Activated CD8-positive, alpha-beta T cell treated with anti-CD3 and anti-CD28 coated beads for 36 hours (primary cell): ENCODE measurements at places on chromosomes 5 and 9. TPM values are rescaled to one million over a fixed set of nuclear protein-coding genes. Genes with fewer than 3 reads are reported as not detected.

DNA sequence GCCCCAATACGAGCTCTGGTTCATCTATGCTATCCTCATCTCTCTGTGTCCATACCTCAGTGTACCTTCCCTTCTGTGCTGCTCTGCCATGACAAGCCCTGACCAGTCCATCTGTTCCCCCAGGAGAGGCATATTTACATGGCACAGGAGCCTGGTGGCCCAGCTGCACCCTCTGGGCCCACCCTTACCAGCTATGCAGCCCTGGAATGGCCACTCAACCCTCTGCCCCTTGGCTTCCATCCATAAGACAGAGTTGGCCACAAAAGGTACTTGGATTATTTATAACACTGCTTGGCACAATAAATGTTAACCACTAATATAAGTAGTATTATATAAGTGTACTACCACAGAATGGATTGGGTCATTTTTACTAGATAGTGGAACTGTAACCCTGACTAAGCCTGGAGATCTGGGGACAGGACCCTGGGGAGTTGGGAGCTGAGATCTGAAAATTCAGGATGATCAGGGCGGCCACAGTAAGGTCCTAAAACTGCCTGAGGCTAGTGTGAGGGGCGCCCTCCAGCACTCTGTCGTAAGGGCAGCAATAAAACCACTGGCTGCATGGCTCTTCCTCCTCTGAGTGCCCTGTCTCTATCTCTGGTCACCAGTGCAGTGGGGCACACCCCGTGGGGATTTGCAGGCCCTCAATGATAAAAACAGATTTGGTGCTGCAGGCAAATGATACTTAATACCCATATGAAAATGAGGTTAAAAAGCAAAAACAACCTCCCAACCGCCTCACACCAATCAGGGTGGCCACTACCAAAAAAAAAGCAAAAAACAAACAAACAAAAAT lies 65.8 kb downstream of the SEMA4D start:
- H3K4me1 ChIP-seq, result peaks cover 91% of the 10 kb centered on the region
- no peak for DNase-seq
- H3K27ac ChIP-seq, result peak overlapping the region; percentile 98
- no peak overlapping the region for H3K4me3 ChIP-seq

GRCh38 chr9:69577123-69577522 lies 95.0 kb downstream of the APBA1 start:
- H3K27ac ChIP-seq, result no peak overlapping the region
- H3K4me3 ChIP-seq, result no peak overlapping the region
- DNase-seq, result no peak

DNA sequence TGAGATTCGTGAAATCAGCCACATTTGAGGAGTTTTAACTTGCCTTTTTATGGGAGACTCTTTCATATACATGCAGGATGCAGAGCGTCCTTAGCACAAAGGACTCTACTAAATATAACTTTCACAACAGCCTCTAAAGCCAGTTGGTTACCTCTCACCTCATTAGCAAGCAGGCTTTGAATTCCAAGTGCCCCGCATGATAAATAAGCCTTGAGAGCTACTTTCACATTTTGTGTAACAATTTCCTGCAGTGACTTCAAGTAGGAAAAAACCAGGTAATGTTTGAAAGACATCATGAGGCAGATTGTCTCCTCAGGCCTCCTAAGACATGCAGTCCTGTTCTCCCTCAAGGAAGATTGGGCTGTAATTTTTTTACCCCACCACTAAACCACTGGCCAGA lies 50.5 kb downstream of the RALGPS1 start:
- no peak for DNase-seq
- H3K4me1 ChIP-seq, result peaks cover 2% of the 10 kb centered on the region
- H3K27me3 ChIP-seq, result peaks cover 7% of the 10 kb centered on the region
- H3K4me3 ChIP-seq, result no peak overlapping the region
- H3K36me3 ChIP-seq, result no peaks in the 10 kb centered on the region

DNA sequence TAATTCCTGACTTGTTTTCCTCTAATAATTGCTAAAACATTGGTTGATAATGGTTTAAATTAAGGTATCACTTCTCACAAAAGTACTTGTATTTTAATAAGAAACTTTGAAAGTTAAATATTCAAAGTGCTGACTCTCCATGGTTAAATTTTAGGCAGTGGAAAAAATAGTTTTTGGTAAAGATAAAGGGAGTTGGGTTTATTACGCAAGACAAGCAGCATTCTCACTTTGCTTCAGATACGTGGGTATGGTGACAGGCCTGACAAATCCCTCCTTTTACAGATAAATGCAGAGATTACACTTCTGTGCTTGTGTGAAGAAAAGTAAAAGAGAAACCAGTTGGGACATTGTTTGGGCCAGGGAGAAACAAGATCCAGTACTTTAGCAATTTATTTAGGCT lies 14.5 kb upstream of the FAM170A start:
- peaks cover 2% of the 10 kb centered on the region for H3K27me3 ChIP-seq
- no peak for DNase-seq
- H3K4me3 ChIP-seq, result no peak overlapping the region
- no peaks in the 10 kb centered on the region for H3K4me1 ChIP-seq

DNA sequence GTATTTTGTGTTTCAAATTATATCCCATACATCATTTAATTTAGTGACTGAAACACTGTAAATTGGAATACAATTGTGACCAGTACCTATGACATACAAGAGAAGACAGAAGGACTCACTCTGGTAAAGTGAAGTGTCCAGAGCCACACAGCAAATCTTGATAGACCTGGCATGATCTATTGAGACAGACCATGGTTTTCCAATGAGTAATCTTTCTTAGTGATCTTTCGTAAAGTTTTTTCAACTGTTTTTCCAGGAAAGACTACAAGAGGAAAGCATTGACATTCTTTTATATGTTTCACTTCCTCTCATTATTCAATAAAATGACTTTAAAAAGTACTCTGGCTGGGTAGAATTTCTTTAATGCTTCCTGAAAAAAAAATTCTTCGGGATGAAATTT lies 43.3 kb upstream of the ALDH1A1 start:
- no peak overlapping the region for H3K4me3 ChIP-seq
- no peak for DNase-seq
- no peaks in the 10 kb centered on the region for H3K4me1 ChIP-seq
- H3K36me3 ChIP-seq, result no peaks in the 10 kb centered on the region
- H3K27me3 ChIP-seq, result peaks cover 2% of the 10 kb centered on the region
- H3K27ac ChIP-seq, result no peak overlapping the region

DNA sequence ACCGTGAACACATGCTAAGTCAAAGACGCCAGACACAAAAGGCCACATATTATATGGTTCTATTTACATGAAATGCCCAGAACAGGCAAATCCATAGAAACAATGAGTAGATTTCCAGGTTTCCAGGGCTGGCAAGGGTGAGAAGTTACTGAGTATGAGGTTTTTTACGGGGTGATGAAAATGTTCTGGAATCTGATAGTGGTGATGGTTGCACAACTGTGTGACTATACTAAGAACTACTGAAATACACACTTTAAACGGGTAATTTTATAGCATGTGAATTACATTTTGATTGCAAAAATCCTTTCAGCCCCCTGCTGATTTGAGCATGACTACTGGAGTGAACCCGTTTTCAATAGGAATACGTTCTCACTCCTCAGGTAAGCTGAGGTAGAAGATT lies 46.7 kb upstream of the TBC1D9B start:
- no peaks in the 10 kb centered on the region for H3K27me3 ChIP-seq
- DNase-seq, result no peak
- H3K4me1 ChIP-seq, result no peaks in the 10 kb centered on the region
- no peak overlapping the region for H3K4me3 ChIP-seq
- H3K36me3 ChIP-seq, result no peaks in the 10 kb centered on the region
- H3K27ac ChIP-seq, result no peak overlapping the region

- no peaks in the 10 kb centered on the region for H3K36me3 ChIP-seq
- no peaks in the 10 kb centered on the region for H3K4me1 ChIP-seq
- no peak for DNase-seq
Measured at GRCh38 chr5:149389552-149390495, 10.7 kb upstream of the IL17B start.

DNA sequence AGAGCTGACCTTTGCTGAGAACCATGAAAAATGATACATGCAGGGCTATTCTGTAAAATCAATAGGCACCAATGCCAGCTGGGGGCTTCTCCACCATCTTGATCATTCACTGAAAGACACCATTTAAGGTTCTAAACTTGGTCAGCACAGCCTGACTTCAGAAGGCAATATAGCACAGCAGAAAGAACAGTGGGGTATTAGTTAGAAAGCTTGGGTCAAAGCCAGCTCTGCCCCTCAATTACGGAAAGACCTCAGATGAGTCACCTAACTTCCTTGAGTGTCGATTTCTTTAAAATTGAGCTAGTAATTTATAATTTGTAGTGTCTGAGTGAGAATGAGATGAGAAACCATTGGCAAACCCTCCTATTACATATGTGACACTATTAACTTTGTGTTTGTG lies 3.4 kb downstream of the TNC start:
- no peak for DNase-seq
- no peaks in the 10 kb centered on the region for H3K36me3 ChIP-seq
- H3K4me3 ChIP-seq, result no peak overlapping the region
- peaks cover 62% of the 10 kb centered on the region for H3K27me3 ChIP-seq

GRCh38 chr5:120919017-120919416 lies 454.9 kb downstream of the PRR16 start:
- H3K4me1 ChIP-seq, result no peaks in the 10 kb centered on the region
- H3K36me3 ChIP-seq, result no peaks in the 10 kb centered on the region
- no peak overlapping the region for H3K4me3 ChIP-seq
- no peak for DNase-seq
- no peak overlapping the region for H3K27ac ChIP-seq
- H3K27me3 ChIP-seq, result no peaks in the 10 kb centered on the region

GRCh38 chr5:179817470-179817840 lies 3.2 kb upstream of the SQSTM1 start:
- H3K27ac ChIP-seq, result no peak overlapping the region
- no peak for DNase-seq
- H3K4me3 ChIP-seq, result peak overlapping the region; percentile 21

GRCh38 chr5:96691503-96692303 lies 29.5 kb downstream of the CAST start:
- no peak overlapping the region for H3K4me3 ChIP-seq
- H3K36me3 ChIP-seq, result no peaks in the 10 kb centered on the region
- H3K27me3 ChIP-seq, result no peaks in the 10 kb centered on the region
- no peak overlapping the region for H3K27ac ChIP-seq

DNA sequence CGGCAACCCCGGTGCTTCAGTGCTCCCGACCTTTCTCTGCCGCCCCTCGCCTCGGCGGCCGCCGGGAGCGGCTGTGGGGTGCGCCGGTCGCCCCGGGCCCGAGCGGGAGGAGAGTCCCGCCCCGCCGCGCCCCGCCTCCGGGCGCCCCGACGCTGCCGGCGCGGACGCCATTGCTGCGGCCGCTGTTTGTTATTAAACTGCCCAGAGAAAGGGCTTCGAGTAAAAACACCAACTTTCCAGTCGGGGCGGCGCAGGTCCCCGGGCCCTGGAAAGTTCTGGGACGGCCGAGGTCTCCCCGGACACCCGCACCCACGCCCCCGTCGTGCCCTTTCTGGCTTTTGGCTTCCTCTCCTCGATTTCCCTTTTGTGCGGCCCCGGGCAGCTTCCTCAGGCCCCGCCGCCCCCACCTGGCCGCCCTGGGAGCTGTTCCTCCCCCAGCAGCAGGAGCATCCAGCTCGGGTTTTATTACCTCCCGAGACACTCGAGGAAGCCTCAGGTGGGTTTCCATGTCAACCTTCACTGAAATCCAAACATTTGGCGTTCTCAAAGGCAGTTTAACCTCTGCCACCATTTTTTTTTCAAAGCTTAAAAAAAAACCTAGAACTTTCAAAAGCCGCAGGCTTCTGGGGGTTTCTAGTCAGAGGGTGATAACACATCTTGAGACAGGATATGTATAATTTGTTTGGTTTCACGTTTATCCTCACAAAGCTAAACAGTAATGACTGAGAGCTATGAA lies 334.4 kb downstream of the CWC27 start:
- peak overlapping the region; percentile 73 for H3K27ac ChIP-seq
- no peaks in the 10 kb centered on the region for H3K36me3 ChIP-seq
- peak; percentile 49 for DNase-seq
- H3K27me3 ChIP-seq, result no peaks in the 10 kb centered on the region
- peak overlapping the region; percentile 72 for H3K4me3 ChIP-seq

DNA sequence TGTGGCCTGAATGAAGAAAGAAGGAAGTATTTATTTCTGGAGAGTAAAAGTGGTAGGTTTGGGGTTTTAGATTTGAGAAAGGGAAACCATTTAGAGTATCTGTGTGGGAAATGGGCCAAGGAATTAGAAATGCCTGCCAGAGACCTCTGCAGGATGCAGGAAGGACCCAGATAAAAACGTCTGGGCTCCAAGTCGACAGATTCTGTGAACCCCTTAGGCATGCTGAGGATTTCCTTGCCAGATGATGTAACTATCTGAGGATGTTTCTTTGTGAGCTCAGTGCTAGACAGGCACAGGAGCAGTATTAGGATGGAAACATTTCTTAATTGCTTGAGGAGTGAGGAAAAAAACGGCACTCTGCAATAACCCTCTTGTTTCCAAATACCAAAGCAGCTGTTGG lies 251.8 kb upstream of the DMRT1 start:
- H3K36me3 ChIP-seq, result no peaks in the 10 kb centered on the region
- no peak overlapping the region for H3K4me3 ChIP-seq
- peak overlapping the region; percentile 12 for H3K27ac ChIP-seq
- no peaks in the 10 kb centered on the region for H3K27me3 ChIP-seq
- DNase-seq, result no peak

GRCh38 chr5:110968246-110969005 lies 103.1 kb upstream of the TSLP start:
- H3K36me3 ChIP-seq, result no peaks in the 10 kb centered on the region
- no peak overlapping the region for H3K4me3 ChIP-seq
- no peak for DNase-seq
- H3K27ac ChIP-seq, result no peak overlapping the region
- no peaks in the 10 kb centered on the region for H3K4me1 ChIP-seq
- H3K27me3 ChIP-seq, result peaks cover 8% of the 10 kb centered on the region

- H3K4me3 ChIP-seq, result no peak overlapping the region
- DNase-seq, result no peak
- H3K36me3 ChIP-seq, result peaks cover 2% of the 10 kb centered on the region
- no peak overlapping the region for H3K27ac ChIP-seq
- no peaks in the 10 kb centered on the region for H3K27me3 ChIP-seq
- H3K4me1 ChIP-seq, result no peaks in the 10 kb centered on the region
Measured at GRCh38 chr9:116639251-116639741, 47.8 kb upstream of the TRIM32 start.

GRCh38 chr5:80608731-80609130 lies 38.7 kb upstream of the ANKRD34B start:
- H3K27ac ChIP-seq, result no peak overlapping the region
- H3K4me1 ChIP-seq, result no peaks in the 10 kb centered on the region
- no peaks in the 10 kb centered on the region for H3K27me3 ChIP-seq
- H3K4me3 ChIP-seq, result no peak overlapping the region

- peak overlapping the region; percentile 52 for H3K4me3 ChIP-seq
- H3K36me3 ChIP-seq, result peaks cover 48% of the 10 kb centered on the region
- no peaks in the 10 kb centered on the region for H3K27me3 ChIP-seq
- H3K4me1 ChIP-seq, result peaks cover 33% of the 10 kb centered on the region
- no peak for DNase-seq
- peak overlapping the region; percentile 71 for H3K27ac ChIP-seq
Measured at GRCh38 chr5:390623-391491, 52.1 kb upstream of the EXOC3 start.

GRCh38 chr9:95383185-95383676 lies 65.7 kb upstream of the FANCC start:
- no peak for DNase-seq
- H3K27me3 ChIP-seq, result peaks cover 28% of the 10 kb centered on the region
- H3K36me3 ChIP-seq, result no peaks in the 10 kb centered on the region

- no peaks in the 10 kb centered on the region for H3K36me3 ChIP-seq
- no peaks in the 10 kb centered on the region for H3K4me1 ChIP-seq
- H3K27me3 ChIP-seq, result no peaks in the 10 kb centered on the region
- H3K4me3 ChIP-seq, result no peak overlapping the region
- H3K27ac ChIP-seq, result no peak overlapping the region
Measured at GRCh38 chr9:120377268-120378159, 202.5 kb downstream of the CDK5RAP2 start.

The PDZD2 gene
- total RNA-seq, result not detected

The FABP6 gene
- total RNA-seq, result not detected

The PCDHGA12 gene
- not detected for total RNA-seq

The EIF4E1B gene
- not detected for total RNA-seq

The TXNDC8 gene
- not detected for total RNA-seq

The FOXI1 gene
- total RNA-seq, result not detected

The TMED9 gene
- 120 TPM for total RNA-seq
